Ascending aorta (tissue), 2 donors: ENCODE measurements at places on chromosomes 3 and 15. TPM values are rescaled to one million over a fixed set of nuclear protein-coding genes. Genes with fewer than 3 reads are reported as not detected.

DNA sequence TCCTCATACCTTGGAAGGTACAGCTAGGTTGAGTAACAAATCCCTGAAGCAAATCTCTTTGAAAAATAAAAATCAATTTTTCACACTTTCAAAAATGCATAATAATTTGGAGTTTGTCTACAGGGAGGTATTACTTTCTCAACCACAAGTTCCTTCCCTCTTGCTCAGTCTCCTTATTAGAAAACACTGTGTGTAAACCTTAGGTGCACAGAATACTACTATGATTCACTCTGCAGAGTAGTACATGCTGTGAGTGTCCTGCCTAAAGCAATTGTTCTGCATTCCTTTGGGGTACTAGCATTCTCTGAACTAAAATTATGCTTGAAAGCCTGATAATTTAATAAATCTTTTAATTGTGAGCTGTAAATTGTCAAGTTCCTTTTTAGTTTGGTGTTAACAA, 115.9 kb upstream of the EPHA3 start:
- no peaks in the 10 kb centered on the region for H3K4me1 ChIP-seq
- no peak for DNase-seq
- no peak overlapping the region for H3K27ac ChIP-seq
- no peak overlapping the region for H3K4me3 ChIP-seq
- H3K36me3 ChIP-seq = no peaks in the 10 kb centered on the region
- no peaks in the 10 kb centered on the region for H3K27me3 ChIP-seq

SNX22 gene
- total RNA-seq = 0.53 TPM

WDR49 gene
- total RNA-seq = not detected

CYP8B1 gene
- 0.43 TPM for total RNA-seq

- H3K4me3 ChIP-seq = no peak overlapping the region
- DNase-seq = no peak
- no peaks in the 10 kb centered on the region for H3K27me3 ChIP-seq
- no peaks in the 10 kb centered on the region for H3K36me3 ChIP-seq
- peaks cover 3% of the 10 kb centered on the region for H3K4me1 ChIP-seq
Measured at GRCh38 chr3:63869940-63870614, 6.4 kb downstream of the ATXN7 start.

DNA sequence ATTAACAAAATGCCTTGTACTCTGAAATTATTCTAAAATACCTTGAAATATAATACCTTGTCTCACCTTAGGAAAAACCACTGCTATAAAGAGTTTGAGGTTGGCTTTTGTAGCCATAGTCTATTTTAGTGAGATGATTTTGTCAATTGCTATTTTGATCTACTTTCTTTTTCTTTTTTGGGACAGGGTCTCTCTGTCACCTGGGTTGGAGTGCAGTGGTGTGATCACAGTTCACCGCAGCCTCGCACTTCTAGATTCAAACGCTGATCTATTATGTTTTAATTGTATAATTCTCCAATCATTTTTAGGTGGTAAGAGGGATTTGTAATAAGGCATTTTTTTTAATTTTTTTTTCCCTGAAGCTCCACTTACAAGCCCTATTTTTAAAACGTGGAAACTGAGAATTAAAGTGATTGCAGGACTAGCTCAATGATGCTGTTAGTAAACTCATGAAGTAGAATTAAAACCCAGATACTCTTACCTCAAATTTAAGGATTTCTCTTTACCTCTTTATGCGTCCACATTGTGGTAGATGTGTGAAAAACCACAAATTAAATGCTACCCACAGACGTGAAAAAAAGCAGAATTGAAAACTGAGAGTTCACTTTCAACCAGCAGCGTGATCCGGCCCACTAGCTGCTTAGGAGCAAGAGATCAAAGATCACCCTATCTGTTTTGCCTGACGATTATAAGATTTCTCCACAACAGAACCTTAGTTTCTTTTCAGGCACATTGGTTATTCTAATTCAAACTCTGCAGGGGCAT, 384.2 kb downstream of the CGGBP1 start:
- H3K27me3 ChIP-seq = no peaks in the 10 kb centered on the region
- no peak overlapping the region for H3K27ac ChIP-seq
- H3K4me3 ChIP-seq = no peak overlapping the region
- no peaks in the 10 kb centered on the region for H3K4me1 ChIP-seq
- DNase-seq = no peak
- no peaks in the 10 kb centered on the region for H3K36me3 ChIP-seq

DNA sequence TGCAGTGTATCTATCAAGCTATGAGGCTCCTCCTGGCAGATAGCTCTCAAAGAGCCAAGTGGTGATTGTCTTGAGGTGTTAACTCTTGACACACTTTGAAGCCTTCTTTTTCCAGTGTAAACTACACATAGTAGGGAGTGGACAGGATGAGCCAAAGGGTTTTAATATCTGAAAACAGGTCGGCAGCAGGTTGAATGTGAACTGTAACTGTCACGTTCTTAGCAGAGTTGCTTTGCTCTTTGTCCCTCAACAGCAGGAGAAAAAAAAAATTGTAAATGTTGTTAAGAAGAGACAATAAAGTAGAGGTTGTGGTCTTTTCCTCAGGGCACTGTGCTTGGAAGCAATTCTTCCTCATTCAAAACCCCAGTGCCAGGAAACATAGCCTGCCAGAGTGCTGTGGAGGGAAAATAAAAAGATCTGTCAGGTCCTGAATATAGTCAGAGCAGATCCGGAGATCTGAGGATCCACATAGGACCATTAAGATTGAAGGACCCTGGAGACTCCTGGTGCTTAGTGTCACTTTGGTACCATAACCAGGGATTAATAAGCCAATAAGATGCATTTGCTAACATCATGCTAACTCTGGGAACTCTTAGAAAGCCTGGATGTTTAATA, 229.7 kb downstream of the NAALADL2 start:
- H3K27me3 ChIP-seq = no peaks in the 10 kb centered on the region
- no peak overlapping the region for H3K4me3 ChIP-seq
- H3K4me1 ChIP-seq = no peaks in the 10 kb centered on the region
- no peak overlapping the region for H3K27ac ChIP-seq
- no peaks in the 10 kb centered on the region for H3K36me3 ChIP-seq
- DNase-seq = no peak

GRCh38 chr15:58684751-58685150, 64.8 kb downstream of the ADAM10 start:
- H3K4me3 ChIP-seq = no peak overlapping the region
- no peaks in the 10 kb centered on the region for H3K36me3 ChIP-seq
- no peak overlapping the region for H3K27ac ChIP-seq
- no peak for DNase-seq

CFAP100 gene
- not detected for total RNA-seq

CMTM7 gene
- 21.9 TPM for total RNA-seq

TF gene
- 62.8 TPM for total RNA-seq

DNA sequence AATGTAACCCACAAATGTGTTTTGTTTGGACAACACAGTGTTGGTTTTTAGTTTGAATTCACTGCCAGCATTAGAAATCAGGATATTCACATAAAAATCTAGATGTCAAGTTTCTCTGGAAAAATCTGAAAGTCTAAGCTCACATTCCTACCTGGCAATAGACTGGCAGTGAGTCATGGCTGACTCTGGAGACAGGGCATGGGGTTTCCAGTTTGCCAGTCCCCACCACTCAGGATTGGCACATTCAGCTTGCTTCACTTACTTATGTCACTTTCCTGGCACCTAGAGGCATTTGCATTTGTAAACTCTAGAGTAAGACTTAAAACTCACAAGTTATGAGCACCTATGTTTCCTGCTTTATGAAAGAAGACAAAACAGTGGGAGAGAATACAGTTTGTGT, 19.1 kb upstream of the SEC61A1 start:
- no peak overlapping the region for H3K27ac ChIP-seq
- no peak for DNase-seq
- no peak overlapping the region for H3K4me3 ChIP-seq
- no peaks in the 10 kb centered on the region for H3K27me3 ChIP-seq

- no peak overlapping the region for H3K27ac ChIP-seq
- H3K36me3 ChIP-seq = no peaks in the 10 kb centered on the region
- no peaks in the 10 kb centered on the region for H3K4me1 ChIP-seq
- no peak for DNase-seq
- no peak overlapping the region for H3K4me3 ChIP-seq
Measured at GRCh38 chr3:27342267-27342666, 26.9 kb downstream of the NEK10 start.

TNNC1 gene
- total RNA-seq = 68.6 TPM
